T-cell (primary cell): ENCODE measurements at places on chromosomes 12 and 14. TPM values are rescaled to one million over a fixed set of nuclear protein-coding genes. Genes with fewer than 3 reads are reported as not detected.

DNA sequence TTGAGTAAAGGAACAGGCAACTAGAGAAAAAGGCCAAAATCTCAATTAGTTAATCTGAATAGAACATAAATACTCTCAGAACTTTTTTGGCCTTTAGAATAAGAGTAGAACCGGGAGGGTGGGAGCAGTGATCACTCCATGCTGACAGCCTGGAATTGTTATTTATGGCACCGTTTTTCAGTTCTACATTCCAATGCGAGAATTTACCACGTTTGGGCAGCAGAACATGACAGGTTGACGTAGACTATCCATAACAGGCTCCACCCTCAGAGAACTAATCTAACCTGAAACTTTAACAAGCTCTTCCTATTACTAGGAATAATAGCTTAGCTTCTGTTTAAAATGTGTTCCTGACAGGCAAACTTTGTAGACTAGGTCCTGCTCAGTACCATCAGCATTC, 379.1 kb downstream of the SEC23A start:
- H3K4me1 ChIP-seq: no peaks in the 10 kb centered on the region
- no peaks in the 10 kb centered on the region for H3K27me3 ChIP-seq
- no peak for DNase-seq
- H3K36me3 ChIP-seq: no peaks in the 10 kb centered on the region
- no peak overlapping the region for H3K27ac ChIP-seq

DNA sequence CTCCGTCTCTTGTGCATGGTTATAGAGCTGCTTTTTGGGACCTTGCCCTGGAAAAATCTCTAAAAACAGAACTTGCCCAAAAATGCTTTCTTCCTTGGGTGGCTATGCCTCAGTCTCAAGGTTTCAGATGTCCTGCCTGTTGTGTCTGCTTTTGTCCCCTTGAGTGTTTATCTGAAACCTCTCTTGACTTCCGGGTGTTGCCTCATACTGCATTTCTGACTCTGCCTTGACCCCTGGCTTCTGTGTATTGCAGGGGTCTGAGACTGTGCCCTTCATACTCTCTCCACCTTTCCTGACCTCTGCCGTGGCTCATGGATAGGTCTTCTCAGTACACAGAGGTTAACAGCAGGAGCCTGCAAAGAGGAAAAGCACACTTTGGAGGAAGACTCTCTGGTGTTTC, 124.8 kb upstream of the NTF3 start:
- H3K4me1 ChIP-seq: no peaks in the 10 kb centered on the region
- DNase-seq: no peak
- no peak overlapping the region for H3K27ac ChIP-seq

Gene CLSTN3
- total RNA-seq: 32.0 TPM

DNA sequence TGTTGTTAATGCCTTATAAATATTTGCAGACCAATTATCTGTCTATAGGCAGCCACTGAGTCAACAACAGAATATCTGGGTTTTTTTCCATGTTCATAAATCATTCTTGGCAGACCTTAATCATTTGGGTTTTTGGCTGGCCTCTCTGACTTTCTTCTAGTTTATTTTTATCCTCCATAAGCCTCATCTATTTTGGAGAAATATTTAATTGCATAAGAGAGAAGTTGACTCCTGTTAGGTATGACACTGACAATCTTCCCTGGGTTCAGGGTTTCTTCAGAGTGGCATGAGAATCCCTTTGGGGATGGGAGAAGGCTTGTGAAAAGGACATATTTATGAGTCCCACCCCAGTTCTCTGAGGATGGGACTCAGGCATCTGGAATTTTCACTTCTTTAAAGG, 299.8 kb downstream of the NRXN3 start:
- no peaks in the 10 kb centered on the region for H3K4me1 ChIP-seq
- no peak for DNase-seq

- H3K36me3 ChIP-seq: no peaks in the 10 kb centered on the region
- no peak overlapping the region for H3K4me3 ChIP-seq
- no peaks in the 10 kb centered on the region for H3K27me3 ChIP-seq
Measured at GRCh38 chr14:39434401-39434800, 2.2 kb upstream of the FBXO33 start.

GRCh38 chr12:19506497-19506896, 67.2 kb downstream of the AEBP2 start:
- no peaks in the 10 kb centered on the region for H3K27me3 ChIP-seq
- H3K27ac ChIP-seq: no peak overlapping the region
- H3K4me1 ChIP-seq: peaks cover 3% of the 10 kb centered on the region
- peaks cover 6% of the 10 kb centered on the region for H3K36me3 ChIP-seq
- H3K4me3 ChIP-seq: no peak overlapping the region
- DNase-seq: no peak

DNA sequence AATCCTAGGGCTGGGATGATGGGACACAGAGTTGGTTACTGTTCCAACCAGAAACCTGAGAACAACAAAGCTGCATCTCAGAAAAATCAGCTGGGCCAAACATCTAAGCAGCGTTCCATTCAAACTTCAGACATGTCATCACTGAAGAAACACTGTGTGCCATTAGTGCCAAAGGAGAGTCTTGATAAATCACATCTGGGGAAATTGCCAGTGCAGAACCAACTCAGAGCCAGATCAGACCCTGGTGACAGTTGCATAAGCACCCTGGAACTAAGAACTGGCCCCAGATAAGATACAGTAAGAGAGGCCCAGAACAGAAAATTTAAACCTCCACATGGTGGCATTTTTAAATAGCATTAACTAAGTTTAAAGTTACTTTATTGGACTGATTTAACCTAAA, 482.8 kb downstream of the PRKD1 start:
- H3K27me3 ChIP-seq: no peaks in the 10 kb centered on the region
- DNase-seq: no peak
- no peak overlapping the region for H3K27ac ChIP-seq
- H3K4me1 ChIP-seq: no peaks in the 10 kb centered on the region

Gene KRT2
- 0.54 TPM for total RNA-seq

GRCh38 chr14:77053046-77053841, 24.7 kb upstream of the IRF2BPL start:
- H3K4me3 ChIP-seq: no peak overlapping the region
- peak; percentile 67 for DNase-seq
- H3K36me3 ChIP-seq: no peaks in the 10 kb centered on the region
- no peak overlapping the region for H3K27ac ChIP-seq
- no peaks in the 10 kb centered on the region for H3K4me1 ChIP-seq
- no peaks in the 10 kb centered on the region for H3K27me3 ChIP-seq

GRCh38 chr12:81558031-81558430, 201.1 kb downstream of the PPFIA2 start:
- H3K4me3 ChIP-seq: no peak overlapping the region
- DNase-seq: no peak
- H3K27me3 ChIP-seq: no peaks in the 10 kb centered on the region

Gene MORN3
- total RNA-seq: 8.2 TPM
